ENCODE measurements at places on chromosomes 4 and X.
A peak's percentile ranks its signal among the peaks of the same experiment; 100 is the strongest.

DNA sequence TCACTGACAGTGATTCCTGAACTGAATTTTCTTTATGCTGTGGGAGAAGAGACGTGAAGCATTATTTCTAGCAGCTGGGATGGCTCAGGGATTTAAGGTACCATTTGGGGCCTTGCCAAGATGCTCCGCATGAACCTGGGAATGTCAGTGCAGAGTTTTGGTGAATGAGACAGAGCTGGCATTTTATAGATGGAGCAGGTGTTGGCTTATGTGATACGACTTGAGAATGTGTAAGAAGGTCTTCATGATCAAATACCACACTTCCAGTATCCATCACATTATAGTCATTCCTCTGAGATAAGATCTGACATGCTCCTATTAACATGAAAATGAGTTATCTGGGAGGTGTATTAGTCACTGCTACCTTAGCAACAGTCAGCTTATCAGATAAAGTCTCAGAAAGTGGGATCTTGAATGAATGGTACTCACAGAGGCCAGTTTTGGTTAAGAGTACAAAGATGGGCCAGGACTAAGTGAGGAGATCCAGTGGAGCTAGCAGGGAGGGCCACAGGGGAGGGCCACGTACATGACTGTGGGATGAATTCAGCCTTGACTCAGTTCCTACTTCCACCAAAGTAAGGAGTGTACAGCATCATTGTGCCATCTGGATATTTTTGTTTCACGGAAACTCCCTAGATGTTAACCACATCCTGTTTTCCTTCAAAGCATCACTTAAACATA lies 116.7 kb downstream of the SPCS3 start:
- DNase-seq: no peak
- no peaks in the 10 kb centered on the region for H3K27me3 ChIP-seq
- no peak overlapping the region for H3K27ac ChIP-seq

- no peaks in the 10 kb centered on the region for H3K27me3 ChIP-seq
- no peak overlapping the region for H3K27ac ChIP-seq
- no peak for DNase-seq
- H3K4me3 ChIP-seq: no peak overlapping the region
- H3K36me3 ChIP-seq: no peaks in the 10 kb centered on the region
- peaks cover 14% of the 10 kb centered on the region for H3K4me1 ChIP-seq
Measured at GRCh38 chr4:11620861-11621260, 192.2 kb upstream of the HS3ST1 start.

GRCh38 chr4:1354983-1355275 lies 7.9 kb downstream of the UVSSA start:
- no peaks in the 10 kb centered on the region for H3K27me3 ChIP-seq
- H3K4me1 ChIP-seq: peaks cover 3% of the 10 kb centered on the region
- no peak for DNase-seq
- no peak overlapping the region for H3K27ac ChIP-seq

DNA sequence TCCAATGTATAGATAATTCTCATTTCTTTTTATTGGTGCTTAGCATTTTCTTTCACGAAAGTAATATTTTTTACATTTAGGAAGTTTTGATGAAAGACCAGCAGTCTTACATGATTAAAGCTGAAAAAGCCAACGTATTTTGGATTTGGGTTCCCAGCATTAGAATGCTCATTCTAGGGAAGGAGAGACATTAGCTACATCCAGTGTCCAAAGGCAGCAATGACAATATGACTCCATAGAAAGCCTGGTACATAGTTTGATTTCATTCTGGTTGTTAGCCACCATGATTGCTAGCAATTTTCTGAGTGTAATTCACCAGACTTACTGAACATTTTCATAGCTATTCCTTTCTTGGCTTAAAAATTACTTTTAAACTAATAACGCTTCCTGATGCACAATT lies 1397.5 kb downstream of the PCDH7 start:
- H3K4me1 ChIP-seq: no peaks in the 10 kb centered on the region
- no peaks in the 10 kb centered on the region for H3K36me3 ChIP-seq
- no peak overlapping the region for H3K27ac ChIP-seq
- H3K27me3 ChIP-seq: no peaks in the 10 kb centered on the region
- H3K4me3 ChIP-seq: no peak overlapping the region

GRCh38 chrX:134761788-134762187 lies 103.5 kb upstream of the PLAC1 start:
- no peaks in the 10 kb centered on the region for H3K4me1 ChIP-seq
- no peaks in the 10 kb centered on the region for H3K27me3 ChIP-seq
- H3K36me3 ChIP-seq: no peaks in the 10 kb centered on the region
- no peak overlapping the region for H3K4me3 ChIP-seq

GRCh38 chrX:110321670-110322069 lies 3.8 kb upstream of the AMMECR1 start:
- H3K27ac ChIP-seq: no peak overlapping the region
- H3K27me3 ChIP-seq: no peaks in the 10 kb centered on the region
- no peaks in the 10 kb centered on the region for H3K4me1 ChIP-seq
- H3K36me3 ChIP-seq: no peaks in the 10 kb centered on the region
- H3K4me3 ChIP-seq: no peak overlapping the region

- no peak overlapping the region for H3K27ac ChIP-seq
- no peak for DNase-seq
- H3K4me3 ChIP-seq: no peak overlapping the region
- no peaks in the 10 kb centered on the region for H3K36me3 ChIP-seq
Measured at GRCh38 chrX:17984415-17984814, 123.3 kb upstream of the RAI2 start.

DNA sequence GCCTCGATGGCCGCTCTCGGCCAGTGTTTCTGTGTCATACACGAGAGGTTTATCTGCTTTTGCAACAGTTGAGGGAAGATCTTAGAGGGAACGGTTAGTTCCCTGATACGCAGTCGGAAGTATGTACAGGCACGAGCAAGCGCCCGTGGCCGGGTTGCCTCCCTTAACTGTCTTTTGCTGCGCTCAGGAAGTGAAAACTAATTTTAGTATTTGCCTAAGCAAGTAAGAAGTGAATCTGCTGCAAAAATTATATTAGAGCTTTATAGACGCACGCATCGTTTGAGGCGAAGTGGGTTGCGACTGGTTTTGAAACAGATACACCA lies 695 bp downstream of the MTM1 start:
- no peaks in the 10 kb centered on the region for H3K27me3 ChIP-seq
- H3K27ac ChIP-seq: peak overlapping the region; percentile 93
- peak overlapping the region; percentile 76 for H3K4me3 ChIP-seq
- no peak for DNase-seq
- peaks cover 50% of the 10 kb centered on the region for H3K4me1 ChIP-seq
- H3K36me3 ChIP-seq: no peaks in the 10 kb centered on the region

DNA sequence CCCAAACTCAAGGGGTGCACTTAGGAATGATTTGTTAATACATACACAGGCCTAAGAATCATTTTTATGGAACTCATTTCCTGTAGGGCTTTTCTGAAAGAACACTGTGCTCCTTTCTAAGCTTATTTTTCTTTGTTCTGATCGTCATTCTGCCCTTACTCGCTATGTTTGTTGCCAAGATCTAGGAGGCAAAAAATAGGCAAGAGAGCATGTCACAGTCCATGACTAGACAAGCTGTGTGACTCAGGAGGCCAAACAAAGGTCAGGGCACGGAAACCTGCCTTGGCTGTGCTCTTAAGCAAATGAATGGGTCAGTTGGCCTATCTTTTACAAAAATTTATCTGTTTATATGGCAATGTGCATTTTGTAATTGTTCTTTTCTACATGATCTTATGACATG lies 42.5 kb upstream of the C1GALT1C1 start:
- no peaks in the 10 kb centered on the region for H3K27me3 ChIP-seq
- H3K36me3 ChIP-seq: no peaks in the 10 kb centered on the region
- no peak overlapping the region for H3K4me3 ChIP-seq
- no peak for DNase-seq
